ENCODE measurements at places on chromosomes 7 and 10.

GRCh38 chr10:84563868-84564267 lies 235.5 kb downstream of the CCSER2 start:
- no peak for DNase-seq

- DNase-seq = no peak
These were observed 19.5 kb downstream of the TRIM56 start for GRCh38 chr7:101104799-101105198.

- no peak for DNase-seq
These were observed 93.8 kb upstream of the NOBOX start for GRCh38 chr7:144497282-144497681.

DNA sequence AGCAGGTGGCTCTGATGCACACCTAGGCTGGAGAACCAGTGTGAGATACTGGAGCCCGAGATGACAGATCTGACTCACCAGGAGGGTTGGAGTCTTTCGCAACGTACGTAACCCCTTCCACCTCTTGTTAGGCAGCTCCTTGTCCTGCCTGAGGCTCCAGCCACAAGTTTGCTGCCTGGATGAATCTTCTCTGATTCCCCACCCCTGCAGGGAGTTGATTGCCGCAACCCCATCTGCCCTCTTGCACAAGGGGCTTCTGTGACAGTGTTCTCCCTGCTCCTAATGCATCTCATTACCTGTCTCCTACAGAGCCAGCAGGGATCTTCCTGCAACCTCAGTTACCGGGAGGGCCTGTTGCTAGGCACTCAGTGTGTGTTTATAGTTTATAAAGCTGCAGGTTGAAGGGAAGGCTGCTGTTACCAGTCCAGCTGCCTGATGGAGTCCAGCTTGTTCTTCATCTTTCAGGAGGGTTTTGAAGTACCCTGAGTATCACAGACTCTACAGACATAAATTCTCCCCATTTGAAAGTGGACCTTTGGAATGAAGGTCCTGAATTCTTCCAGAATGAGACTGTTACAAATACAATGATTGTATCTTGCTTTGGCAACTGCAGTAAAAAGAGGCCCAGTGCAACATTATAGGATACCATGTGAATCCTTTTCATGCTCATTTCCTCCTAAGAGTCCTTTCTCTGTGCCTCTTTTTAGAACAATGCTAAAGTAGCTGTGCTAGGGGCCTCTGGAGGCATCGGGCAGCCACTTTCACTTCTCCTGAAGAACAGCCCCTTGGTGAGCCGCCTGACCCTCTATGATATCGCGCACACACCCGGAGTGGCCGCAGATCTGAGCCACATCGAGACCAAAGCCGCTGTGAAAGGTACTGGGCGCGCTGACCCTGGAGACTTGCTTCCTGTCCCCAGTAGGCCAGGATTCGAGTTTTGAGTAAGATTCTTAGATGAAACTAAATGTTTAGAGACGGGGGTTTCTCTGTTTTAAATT lies 6.5 kb downstream of the MDH2 start:
- no peak for DNase-seq

DNA sequence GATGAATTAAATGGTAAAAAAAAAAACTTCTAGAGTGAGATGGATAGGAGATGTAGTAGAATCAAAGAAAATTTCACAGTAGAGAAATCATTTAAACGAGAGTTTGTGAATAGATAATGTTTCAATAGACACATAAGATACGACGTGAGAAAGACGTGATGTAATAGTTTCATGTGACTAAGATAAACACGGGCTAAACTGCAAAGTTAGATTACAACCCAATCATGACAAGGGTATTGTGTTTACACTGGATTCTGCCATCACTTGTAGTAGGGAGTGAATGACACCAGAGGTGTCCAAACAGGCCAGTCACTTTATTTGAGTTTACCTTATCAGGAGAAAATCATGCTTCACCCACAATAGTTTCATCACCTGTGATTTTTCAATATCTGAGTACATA lies 21.6 kb downstream of the SEMA3D start:
- no peak for DNase-seq

DNA sequence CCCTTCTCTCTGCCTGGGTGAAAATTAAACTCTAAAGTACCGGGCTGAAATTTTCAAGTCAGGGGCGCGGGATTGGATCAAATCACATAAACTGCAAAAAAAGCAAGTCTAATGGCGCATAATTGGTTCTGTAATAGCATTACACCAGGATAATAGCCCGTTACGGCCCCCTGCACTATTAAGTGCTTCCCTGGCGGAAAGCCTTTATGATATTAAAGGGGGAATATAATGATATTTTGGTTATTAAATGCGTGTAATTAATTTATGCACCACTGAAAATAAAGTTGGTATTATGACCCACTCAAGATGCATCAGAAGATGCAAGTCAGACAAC lies 744 bp upstream of the DRGX start:
- no peak for DNase-seq
